Neural crest cell (in vitro differentiated cells): ENCODE measurements at places on chromosomes 4 and X. TPM values are rescaled to one million over a fixed set of nuclear protein-coding genes. Genes with fewer than 3 reads are reported as not detected.

DNA sequence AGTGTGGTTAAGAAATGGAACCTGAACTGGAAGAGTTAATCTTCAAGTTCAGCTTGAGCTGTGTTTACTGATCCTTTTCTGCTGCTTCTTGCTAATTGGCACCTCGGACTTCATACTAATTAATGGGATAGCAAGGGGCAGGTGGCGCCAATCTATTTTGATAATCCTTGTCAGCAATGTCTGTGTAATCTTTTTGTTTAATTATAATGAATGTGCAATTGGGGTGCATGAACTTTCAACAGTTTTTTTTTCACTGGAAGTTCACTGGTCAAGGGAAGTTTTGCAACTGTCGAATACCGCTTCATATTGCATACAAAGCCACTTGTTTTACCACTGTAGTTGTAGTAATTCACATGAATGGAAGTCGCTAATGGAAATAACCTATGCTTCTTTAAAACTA lies 261.0 kb downstream of the BMPR1B start:
- H3K4me3 ChIP-seq, result no peak overlapping the region
- H3K4me1 ChIP-seq, result peaks cover 9% of the 10 kb centered on the region
- H3K27me3 ChIP-seq, result no peaks in the 10 kb centered on the region
- no peak for DNase-seq
- H3K27ac ChIP-seq, result no peak overlapping the region

GRCh38 chr4:173398779-173399415 lies at the start of gene SCRG1:
SCRG1 (minus strand) TSS chr4:173399116; CDS start chr4:173391414, 7,702 bp downstream.
- no peak within 1 kb of the TSS for H3K4me3 ChIP-seq
- peak; percentile 39 for DNase-seq
- H3K27me3 ChIP-seq, result no peaks in the 10 kb centered on the region
- peak within 1 kb of the TSS; percentile 78 for H3K27ac ChIP-seq
- H3K36me3 ChIP-seq, result peaks cover 11% of the 10 kb centered on the region

- H3K4me3 ChIP-seq, result no peak overlapping the region
- H3K4me1 ChIP-seq, result no peaks in the 10 kb centered on the region
- no peak for DNase-seq
- no peaks in the 10 kb centered on the region for H3K27me3 ChIP-seq
- H3K27ac ChIP-seq, result no peak overlapping the region
Measured at GRCh38 chrX:126900937-126901336, 81.4 kb downstream of the PRR32 start.

- H3K27me3 ChIP-seq, result no peaks in the 10 kb centered on the region
- no peak for DNase-seq
- H3K4me1 ChIP-seq, result no peaks in the 10 kb centered on the region
- no peaks in the 10 kb centered on the region for H3K36me3 ChIP-seq
- no peak overlapping the region for H3K4me3 ChIP-seq
Measured at GRCh38 chrX:22445880-22446279, 173.2 kb downstream of the CBLL2 start.

- H3K4me1 ChIP-seq, result no peaks in the 10 kb centered on the region
- H3K36me3 ChIP-seq, result peaks cover 2% of the 10 kb centered on the region
- no peaks in the 10 kb centered on the region for H3K27me3 ChIP-seq
Measured at GRCh38 chrX:71492231-71493065, 40.5 kb upstream of the OGT start.

GRCh38 chr4:8274765-8275547 lies 5.4 kb downstream of the HTRA3 start:
- no peaks in the 10 kb centered on the region for H3K36me3 ChIP-seq
- H3K4me1 ChIP-seq, result peaks cover 9% of the 10 kb centered on the region
- peak overlapping the region; percentile 43 for H3K27ac ChIP-seq
- DNase-seq, result peak; percentile 30
- peaks cover 20% of the 10 kb centered on the region for H3K27me3 ChIP-seq

DNA sequence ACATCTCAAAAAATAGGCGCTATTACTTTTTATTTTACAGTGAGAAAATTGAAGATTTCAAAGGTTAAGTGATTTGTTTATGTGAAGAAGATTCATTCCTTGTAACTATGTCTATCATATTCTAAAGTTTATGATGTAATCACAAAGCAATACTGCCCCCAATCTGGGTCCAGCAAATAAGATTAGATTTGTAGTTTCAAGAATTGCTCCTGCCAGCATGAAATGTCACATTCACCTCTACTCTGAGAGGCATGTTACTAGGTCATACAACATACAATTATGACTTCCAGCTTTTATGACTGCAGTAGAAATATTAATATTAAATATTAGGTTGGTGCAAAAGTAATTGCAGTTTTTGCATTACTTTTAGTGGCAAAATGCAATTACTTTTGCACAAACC lies 976.2 kb downstream of the FSTL5 start:
- DNase-seq, result no peak
- H3K36me3 ChIP-seq, result no peaks in the 10 kb centered on the region
- no peaks in the 10 kb centered on the region for H3K27me3 ChIP-seq
- H3K4me1 ChIP-seq, result no peaks in the 10 kb centered on the region
- no peak overlapping the region for H3K4me3 ChIP-seq

DNA sequence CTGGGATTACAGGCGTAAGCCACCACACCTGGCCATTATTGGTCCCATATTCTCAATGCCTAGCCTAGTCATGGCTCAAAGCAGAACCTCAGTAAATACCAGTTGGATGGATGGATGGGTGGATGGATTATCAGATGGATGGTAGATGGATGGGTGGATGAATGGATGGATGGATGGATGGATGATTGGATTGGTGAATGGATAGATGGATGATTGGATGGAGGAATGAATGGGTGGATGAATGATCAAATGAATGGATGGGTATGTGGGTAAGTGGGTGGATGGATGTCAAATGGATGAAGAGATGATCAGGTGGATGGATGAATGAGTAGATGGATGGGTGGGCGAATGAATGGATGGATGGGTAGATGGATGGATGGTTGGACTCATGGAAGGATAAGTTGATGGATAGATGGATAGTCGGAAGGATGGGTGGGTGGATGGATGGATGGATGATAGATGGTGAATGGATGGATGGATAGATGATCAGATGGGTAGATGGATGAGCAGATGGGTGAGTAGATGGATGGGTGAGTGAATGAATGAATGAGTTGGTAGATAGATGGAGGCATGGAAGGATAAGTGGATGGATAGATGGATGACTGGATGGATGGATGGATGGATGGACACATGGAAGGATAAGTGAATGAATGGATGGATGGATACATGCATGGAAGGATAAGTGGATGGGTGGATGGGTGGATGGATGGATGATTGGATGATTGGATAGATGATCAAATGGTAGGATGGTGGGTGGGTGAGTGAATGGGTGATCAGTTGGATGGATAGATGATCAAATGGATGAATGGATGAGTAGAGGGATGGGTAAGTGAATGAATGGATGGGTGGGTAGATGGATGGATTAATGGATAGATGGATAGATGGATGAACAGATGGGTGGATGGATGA lies 22.0 kb upstream of the RNF4 start:
- H3K27ac ChIP-seq, result no peak overlapping the region
- no peak overlapping the region for H3K4me3 ChIP-seq
- no peaks in the 10 kb centered on the region for H3K36me3 ChIP-seq
- H3K4me1 ChIP-seq, result no peaks in the 10 kb centered on the region
- no peaks in the 10 kb centered on the region for H3K27me3 ChIP-seq

GRCh38 chrX:68696267-68696990 lies 49.0 kb downstream of the STARD8 start:
- H3K36me3 ChIP-seq, result no peaks in the 10 kb centered on the region
- DNase-seq, result no peak
- H3K4me1 ChIP-seq, result no peaks in the 10 kb centered on the region
- no peak overlapping the region for H3K27ac ChIP-seq
- no peak overlapping the region for H3K4me3 ChIP-seq

- H3K27ac ChIP-seq, result no peak overlapping the region
- H3K36me3 ChIP-seq, result no peaks in the 10 kb centered on the region
- no peak for DNase-seq
- H3K4me1 ChIP-seq, result peaks cover 28% of the 10 kb centered on the region
- peak overlapping the region; percentile 61 for H3K4me3 ChIP-seq
Measured at GRCh38 chr4:25157081-25157480, 3.2 kb downstream of the SEPSECS start.

- no peak for DNase-seq
- H3K27me3 ChIP-seq, result no peaks in the 10 kb centered on the region
- peaks cover 3% of the 10 kb centered on the region for H3K4me1 ChIP-seq
- H3K36me3 ChIP-seq, result peaks cover 8% of the 10 kb centered on the region
- no peak overlapping the region for H3K27ac ChIP-seq
Measured at GRCh38 chrX:44915361-44915868, 42.4 kb downstream of the KDM6A start.

GRCh38 chr4:78692822-78693170 lies 83.4 kb upstream of the BMP2K start:
- H3K4me1 ChIP-seq, result peaks cover 25% of the 10 kb centered on the region
- no peak overlapping the region for H3K4me3 ChIP-seq
- no peaks in the 10 kb centered on the region for H3K27me3 ChIP-seq

DNA sequence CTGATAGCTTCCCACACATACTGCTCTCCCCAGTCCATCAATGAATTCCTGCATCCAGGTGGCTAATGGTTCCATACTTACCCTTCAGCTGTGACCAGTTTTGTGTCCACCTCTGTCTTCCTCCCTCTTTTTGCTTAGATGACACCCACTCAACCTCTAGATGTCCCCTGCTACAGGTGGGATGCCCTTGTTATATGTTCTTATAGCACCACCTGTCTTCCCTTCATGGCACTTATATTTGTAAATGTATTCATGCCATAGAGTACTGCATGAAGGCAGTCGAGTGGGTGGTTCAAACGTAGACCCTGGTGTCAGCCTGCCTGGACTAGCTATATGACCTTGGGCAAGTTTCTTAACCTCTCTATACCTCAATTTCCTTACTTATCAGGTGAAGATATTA lies 6.5 kb upstream of the USP46 start:
- peaks cover 2% of the 10 kb centered on the region for H3K27me3 ChIP-seq
- peaks cover 23% of the 10 kb centered on the region for H3K36me3 ChIP-seq
- no peak overlapping the region for H3K27ac ChIP-seq
- H3K4me1 ChIP-seq, result peaks cover 3% of the 10 kb centered on the region

- no peak overlapping the region for H3K27ac ChIP-seq
- no peaks in the 10 kb centered on the region for H3K4me1 ChIP-seq
- no peak overlapping the region for H3K4me3 ChIP-seq
- no peaks in the 10 kb centered on the region for H3K36me3 ChIP-seq
- no peak for DNase-seq
Measured at GRCh38 chr4:183022617-183023016, 76.4 kb upstream of the WWC2 start.

DNA sequence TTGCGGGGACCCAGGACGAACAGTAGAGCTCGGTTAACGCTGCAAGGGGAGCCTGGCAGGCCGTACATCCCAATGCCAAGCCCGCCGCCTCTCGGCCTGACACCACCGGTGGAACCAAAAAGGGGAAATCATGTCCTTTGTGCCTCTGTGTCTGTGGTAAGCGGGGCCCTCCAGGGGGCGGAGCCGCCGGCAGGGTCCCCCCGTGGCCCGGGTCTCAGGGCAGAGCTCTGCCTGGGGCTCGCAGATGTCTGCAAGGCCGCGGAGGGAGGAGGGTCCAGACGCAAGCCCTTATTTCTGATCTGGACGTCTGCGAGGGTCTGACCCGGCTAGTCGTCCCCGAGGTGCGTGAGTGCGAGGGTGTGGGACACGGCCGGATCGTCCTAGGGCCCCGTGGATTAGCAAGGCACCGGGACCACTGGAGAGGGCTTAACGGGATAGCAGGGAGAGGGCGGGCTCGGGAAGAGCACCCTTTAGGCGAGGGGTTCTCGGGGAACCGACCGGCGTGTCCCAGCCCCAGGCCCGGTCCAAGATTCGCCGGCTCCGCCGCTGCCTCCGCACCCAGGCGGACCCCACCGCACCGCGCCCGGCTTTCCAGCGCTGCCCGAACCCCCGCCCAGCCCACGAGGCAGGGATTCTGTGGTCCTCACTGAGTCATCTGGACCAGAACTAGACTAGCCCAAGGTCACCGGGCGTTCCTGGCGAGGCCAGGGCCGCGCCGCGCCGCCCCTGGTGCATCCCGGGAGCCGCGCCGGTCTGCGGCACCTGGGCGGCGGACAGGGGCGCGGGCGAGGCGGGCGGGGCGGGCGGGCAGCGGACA lies 863 bp upstream of the FAM193A start:
- H3K27ac ChIP-seq, result peak overlapping the region; percentile 99
- H3K4me1 ChIP-seq, result peaks cover 21% of the 10 kb centered on the region
- peak; percentile 56 for DNase-seq
- H3K36me3 ChIP-seq, result no peaks in the 10 kb centered on the region
- peak overlapping the region; percentile 97 for H3K4me3 ChIP-seq

DNA sequence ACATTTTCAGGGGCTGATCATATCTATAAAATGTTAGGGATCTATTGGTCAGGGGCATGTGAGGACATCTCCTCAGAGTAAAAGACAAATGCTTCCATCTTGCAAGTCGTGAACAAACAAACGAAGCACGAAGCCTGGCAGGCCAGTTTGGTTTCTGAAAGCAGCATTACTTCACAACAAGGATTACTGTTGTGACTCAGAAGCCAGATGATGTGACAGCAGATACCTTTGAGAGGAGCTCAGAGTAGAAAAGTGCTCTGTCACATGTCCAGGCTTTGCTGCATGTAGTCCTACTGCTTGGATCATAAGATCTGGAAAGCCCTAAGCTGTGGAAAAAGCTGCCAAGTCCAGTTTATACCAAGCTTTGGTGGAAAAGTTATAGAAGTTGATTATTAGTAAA lies 1827.2 kb downstream of the ARAP2 start:
- H3K4me3 ChIP-seq, result no peak overlapping the region
- H3K4me1 ChIP-seq, result no peaks in the 10 kb centered on the region
- no peak for DNase-seq
- no peaks in the 10 kb centered on the region for H3K27me3 ChIP-seq
- H3K36me3 ChIP-seq, result peaks cover 4% of the 10 kb centered on the region
- H3K27ac ChIP-seq, result no peak overlapping the region

DNA sequence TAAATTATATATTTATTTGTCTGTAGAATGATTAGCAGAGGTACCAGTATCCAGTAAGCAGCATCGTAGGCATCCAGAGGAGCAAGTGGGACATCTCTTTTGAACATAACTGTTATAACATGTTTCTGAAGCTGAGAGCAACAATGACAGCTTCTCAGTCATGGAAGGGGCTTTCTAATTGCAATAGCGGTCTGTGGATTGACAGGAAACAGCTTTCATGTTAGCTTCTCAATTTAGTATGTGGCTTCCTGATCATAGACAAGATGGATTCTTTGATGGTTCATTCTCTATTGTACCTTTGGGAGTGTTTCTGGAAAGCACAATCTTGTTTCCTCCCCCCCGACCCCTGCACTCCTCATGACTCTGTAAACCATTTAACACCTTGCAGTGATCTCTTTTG lies 434.6 kb upstream of the GNPDA2 start:
- H3K27ac ChIP-seq, result no peak overlapping the region
- H3K27me3 ChIP-seq, result no peaks in the 10 kb centered on the region
- no peaks in the 10 kb centered on the region for H3K36me3 ChIP-seq
- H3K4me1 ChIP-seq, result no peaks in the 10 kb centered on the region
- H3K4me3 ChIP-seq, result no peak overlapping the region

GRCh38 chrX:82677286-82677685 lies 830.8 kb upstream of the POU3F4 start:
- no peak for DNase-seq
- no peak overlapping the region for H3K27ac ChIP-seq
- H3K27me3 ChIP-seq, result no peaks in the 10 kb centered on the region
- no peak overlapping the region for H3K4me3 ChIP-seq
- no peaks in the 10 kb centered on the region for H3K4me1 ChIP-seq

MAGEA9B gene
- not detected in 2 replicates for total RNA-seq

MAGEB4 gene
- total RNA-seq, result not detected in 2 replicates

ATP6AP2 gene
- total RNA-seq, result 46.7 and 49.6 TPM in 2 replicates

TRIM60 gene
- not detected in 2 replicates for total RNA-seq

MTNR1A gene
- 0.98 and 1.2 TPM in 2 replicates for total RNA-seq

PRRG3 gene
- 2.6 and 2.9 TPM in 2 replicates for total RNA-seq

AR gene
- 6.3 and 7.9 TPM in 2 replicates for total RNA-seq

TAF7L gene
- 0.19 TPM in 1 of 2 replicates, not detected in the other for total RNA-seq

MAML3 gene
- 21.8 and 22.2 TPM in 2 replicates for total RNA-seq

COL25A1 gene
- 39.3 and 39.6 TPM in 2 replicates for total RNA-seq

GPR34 gene
- not detected in 2 replicates for total RNA-seq

LUZP4 gene
- not detected in 2 replicates for total RNA-seq
